EL (cell line): ENCODE measurements at places on chromosomes 7 and 10.

- DNase-seq = peak; percentile 73
These were observed 90.8 kb downstream of the KIAA1217 start for GRCh38 chr10:24299578-24300260.

DNA sequence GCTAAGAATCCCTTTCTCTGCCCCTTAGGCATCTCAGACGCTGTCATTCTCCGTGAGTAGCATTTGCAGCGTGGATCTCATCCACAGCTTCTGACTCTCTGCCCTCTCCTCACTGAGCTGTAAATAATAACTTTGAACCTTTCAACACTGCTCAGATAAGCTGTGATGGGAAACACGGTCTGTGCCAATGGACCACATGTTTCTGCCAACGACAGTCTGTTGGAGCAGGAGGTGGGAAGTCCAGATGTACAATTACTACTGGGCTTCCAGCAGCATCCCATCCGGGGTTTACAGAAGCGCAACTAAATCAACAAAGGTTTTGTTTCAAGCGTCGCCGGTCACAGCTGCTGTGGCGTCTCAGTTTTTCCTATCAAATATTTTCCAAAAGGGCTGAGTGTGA, 1110.6 kb downstream of the TYW1 start:
- no peak for DNase-seq

DNA sequence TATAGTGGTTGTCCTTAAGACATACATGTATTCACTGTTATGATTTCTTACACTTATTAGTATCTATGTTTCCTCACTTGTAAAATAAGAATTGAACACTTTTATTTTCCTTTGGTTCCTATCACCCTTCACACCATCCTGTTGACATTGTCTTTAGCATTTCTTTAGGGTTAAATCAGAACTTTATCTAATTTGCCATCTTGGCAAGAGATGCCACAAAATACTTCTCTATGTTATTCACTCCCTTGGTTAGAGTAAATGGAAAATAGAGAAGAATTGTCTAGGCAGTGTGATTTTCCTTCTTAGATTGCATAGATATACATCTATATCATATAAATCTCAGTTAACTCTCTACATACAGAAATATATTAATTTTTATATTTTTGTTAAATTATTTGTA, 204.7 kb downstream of the SEMA3D start:
- peak; percentile 33 for DNase-seq

GRCh38 chr10:11180228-11180627, 162.6 kb downstream of the CELF2 start:
- DNase-seq = no peak

DNA sequence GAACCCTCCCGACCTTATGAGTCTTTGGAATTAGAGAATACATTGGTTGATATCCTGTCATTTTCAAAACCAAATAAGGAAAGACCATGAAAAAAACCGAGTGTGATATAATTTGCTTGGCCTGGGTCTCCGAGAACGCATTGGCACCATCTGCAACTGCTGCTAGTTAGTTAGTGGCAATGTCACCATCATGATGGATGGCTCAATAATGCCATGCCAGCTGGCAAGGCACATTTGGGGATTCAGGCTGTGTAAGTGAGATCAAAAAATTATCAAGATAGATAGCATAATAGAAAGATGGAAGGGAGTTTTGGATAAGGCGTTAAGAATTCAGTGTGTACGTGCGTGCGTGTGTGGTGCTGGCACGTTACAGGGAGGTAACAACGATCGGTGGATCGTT, 134.7 kb upstream of the TCERG1L start:
- no peak for DNase-seq

- peak; percentile 90 for DNase-seq
These were observed 46.7 kb upstream of the PLCE1 start for GRCh38 chr10:93947055-93947454.

DNA sequence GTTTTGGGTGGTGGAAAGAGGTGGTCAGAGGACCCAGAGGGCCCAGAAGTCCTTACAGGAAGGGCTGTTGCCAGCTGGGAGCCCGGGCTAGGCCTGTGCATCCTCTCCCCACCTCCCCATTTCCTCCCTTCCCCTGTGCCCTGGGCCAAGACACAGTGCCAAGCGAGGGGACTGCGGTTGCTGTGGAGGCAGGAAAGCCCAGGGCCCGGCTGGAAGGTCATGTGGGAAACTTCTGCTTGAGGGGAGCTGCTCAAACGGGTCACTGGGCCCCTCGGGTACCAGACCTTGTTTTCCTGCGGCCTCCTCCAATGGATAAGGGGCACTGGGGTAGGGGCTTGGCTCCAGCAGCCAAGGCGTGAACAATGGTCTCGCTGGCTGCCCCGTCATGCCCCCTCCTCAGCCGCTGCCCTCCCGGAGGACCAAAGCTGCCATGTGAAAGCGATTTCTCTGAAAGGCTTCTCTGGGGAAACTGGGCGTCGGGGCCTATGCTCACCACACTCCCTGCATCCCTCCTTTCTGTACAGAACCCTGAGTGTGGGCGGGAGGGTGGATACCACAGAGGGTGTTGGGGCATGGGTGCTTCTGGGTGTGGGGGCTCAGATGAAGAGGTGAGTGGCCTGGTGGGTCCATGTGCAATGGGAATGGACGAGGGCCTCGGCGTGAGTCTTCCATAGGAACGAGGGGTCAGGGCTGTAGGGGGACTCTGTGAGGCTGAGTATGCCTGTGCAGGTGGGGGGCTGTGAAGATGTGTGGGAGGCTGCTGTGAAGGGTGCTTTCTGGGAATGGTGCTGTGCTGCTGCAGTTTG, 135.3 kb downstream of the PTPN20 start:
- DNase-seq = no peak

DNA sequence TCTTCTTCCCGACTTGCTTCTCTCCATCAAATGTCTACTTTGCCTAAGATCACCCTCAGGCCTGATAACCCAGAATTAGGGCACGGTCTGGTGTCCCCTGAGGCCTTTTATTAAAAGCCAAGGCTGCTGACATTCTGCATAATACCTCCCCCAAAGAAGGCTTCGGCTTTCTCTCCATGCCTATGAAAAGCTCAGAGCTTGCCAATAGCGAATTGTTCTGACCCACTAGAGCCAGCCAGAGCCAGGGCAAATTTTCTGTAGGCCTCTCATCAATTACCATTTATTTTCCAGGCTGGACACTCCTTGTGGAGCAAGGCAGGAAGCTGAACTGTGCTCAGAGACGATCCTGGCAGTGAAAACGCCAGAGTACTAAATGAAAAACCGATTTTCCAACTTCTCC, 64.3 kb upstream of the ADRB1 start:
- DNase-seq = no peak

DNA sequence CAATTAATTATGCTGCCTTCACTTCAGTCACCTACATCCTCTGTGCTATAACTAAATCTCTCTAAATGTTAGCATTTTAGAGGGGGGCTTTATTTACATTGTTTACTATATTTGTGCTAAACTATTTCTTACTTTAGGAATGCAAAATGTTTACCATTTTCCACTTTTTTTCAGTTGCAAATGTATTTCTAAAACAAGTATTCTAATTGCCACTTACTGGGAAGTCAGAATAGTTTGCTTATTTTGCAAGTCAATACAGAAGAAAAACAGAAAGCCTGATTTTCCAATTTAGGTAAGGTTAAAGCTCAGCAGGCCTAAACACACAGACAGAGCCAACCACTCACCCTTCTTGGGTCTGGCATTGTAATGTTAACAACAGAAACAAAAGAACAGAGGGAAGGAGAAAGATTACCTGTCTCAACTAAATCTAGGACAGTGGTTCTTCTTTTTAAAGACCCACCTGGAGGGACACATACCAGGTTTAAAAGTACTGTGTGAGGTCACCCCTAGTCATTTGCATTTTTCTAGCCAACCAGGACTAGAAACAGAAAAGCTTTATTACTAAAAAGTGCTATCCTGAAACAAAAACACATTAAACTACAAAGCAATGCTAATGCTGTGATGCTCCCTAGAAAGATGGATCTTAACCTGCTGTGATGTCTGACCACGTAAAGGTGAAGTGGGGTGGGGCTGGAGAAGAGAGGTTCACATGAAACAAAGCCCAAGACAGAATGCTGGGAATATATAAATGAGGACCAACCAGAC, 178.2 kb downstream of the SLC25A13 start:
- no peak for DNase-seq

- no peak for DNase-seq
These were observed 128.4 kb upstream of the PALS2 start for GRCh38 chr7:24444666-24445440.

- DNase-seq = no peak
These were observed 435.4 kb downstream of the KIF20B start for GRCh38 chr10:90136731-90137316.

DNA sequence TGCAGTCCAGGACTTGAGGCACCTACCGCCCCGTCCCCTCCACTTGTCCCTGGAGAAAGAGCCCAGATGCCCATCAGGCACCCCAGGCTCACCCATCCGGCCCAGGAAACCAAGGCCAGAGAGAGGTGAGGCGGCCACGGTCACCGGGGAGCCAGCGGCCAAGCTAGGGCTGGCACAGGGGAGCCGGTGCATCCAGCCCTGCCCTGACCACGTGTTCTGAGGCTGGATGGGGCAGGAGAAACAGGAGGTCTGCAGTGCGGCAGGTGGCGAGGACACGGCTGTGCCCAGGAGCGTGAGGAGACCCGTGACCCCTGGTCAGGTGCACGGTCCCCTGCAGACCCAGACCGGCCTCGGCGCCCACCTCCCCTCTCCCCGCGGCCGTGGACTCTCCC, 27.6 kb downstream of the UNCX start:
- DNase-seq = no peak

- DNase-seq = no peak
These were observed 38.8 kb downstream of the PTN start for GRCh38 chr7:137304624-137305235.

GRCh38 chr7:139748941-139749340, 28.9 kb downstream of the HIPK2 start:
- no peak for DNase-seq

- DNase-seq = no peak
These were observed 2.6 kb upstream of the KAT6B start for GRCh38 chr10:74823791-74824183.

DNA sequence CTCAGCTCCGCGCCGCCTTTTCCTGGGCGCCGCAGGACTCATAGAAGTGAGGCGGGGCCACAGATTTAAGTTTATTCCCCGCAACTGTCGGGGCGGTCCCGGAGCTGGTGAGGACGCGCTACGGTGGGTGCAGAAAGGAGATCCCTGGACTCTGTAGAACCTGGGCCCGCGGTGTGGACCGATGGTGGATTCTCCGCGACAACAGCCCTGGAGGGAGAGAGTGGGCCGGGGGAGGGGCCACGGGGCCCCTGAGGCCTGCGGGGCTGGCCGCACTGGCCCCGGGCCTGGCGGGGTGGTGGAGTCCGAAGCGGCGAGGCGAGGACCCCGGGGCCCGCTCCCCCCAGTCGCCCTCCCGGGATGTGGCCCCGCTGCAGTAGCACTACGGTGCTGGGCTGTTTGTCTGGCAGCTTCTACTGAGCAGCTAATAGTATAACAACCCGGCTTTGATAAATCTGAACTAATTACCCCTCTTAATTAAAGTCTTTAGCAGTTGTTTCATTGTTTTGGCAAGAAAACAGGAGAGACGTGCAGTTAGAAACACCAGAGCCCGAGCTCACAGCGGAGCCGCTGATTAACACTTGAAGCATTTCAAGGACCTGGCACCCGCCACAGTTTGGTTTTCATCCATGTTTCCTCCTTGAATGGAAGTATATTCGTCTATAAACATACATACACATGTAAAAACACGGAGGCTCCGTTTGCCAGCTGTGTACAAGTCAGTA, 4.2 kb downstream of the FEZF1 start:
- no peak for DNase-seq

- DNase-seq = no peak
These were observed 36.8 kb upstream of the R3HCC1L start for GRCh38 chr10:98097616-98098015.

GRCh38 chr10:15540727-15541126, 169.6 kb upstream of the FAM171A1 start:
- no peak for DNase-seq

DNA sequence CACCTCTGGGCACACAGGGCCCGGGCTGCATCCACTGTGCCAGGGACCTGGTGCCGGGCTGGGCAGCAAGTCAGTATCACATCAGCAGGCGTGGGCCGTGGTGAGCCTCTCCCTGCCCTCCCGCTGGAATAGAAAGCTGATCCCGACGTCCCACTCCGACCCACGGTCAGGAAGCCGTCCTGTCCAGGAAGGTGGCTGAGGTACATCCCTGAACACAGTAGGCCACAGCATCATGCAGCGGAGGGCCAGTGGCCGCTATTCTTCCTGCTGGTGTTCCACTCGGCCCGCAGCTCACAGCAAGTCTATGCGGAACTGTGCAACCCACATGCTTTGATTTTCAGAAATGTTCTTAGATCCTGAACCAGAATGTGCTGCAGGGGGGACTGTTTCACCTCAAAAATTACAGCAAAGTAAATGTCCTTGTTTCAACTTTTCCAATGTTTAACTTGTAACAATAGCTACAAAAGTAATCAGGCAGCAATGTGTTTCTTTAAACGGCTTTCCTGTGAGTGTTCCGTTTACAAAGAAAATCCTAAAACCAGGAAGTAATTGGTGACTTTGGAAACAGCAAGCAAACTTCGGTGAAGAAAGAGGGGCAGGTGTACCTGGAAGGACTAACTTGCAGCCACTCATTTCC, 676 bp upstream of the GPR146 start:
- no peak for DNase-seq

- no peak for DNase-seq
These were observed 150.3 kb upstream of the NPY start for GRCh38 chr7:24133691-24134090.

- no peak for DNase-seq
These were observed 143.8 kb downstream of the RSU1 start for GRCh38 chr10:16673443-16673842.

GRCh38 chr7:157022681-157023588, 12.5 kb upstream of the MNX1 start:
- DNase-seq = no peak

DNA sequence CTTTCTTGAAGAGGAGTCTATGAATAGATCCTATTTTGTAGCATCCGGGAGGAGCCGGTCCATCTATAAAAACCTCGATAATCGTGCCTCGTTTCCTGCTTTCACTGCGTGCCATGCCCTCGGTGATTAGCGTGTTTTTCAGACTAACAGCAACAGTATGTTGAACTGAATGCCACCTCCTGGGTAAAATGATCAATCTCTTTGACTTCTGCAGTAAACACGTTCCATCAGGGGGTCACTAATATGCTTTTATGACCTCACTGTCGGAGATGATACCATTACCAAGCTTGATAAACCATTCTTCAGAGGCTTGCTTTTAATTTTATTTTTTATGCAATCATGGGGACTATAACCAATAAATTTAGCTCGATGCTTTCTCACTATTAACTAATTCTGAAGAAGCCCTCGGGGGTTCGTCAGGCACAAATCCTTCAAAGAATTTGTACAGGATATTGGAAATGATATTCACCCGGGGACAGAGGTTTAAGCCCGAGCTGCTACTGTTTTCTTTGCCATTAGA, 228.3 kb downstream of the ADARB2 start:
- no peak for DNase-seq

- peak; percentile 95 for DNase-seq
These were observed 776 bp downstream of the TMEM184A start for GRCh38 chr7:1555046-1555812.

GRCh38 chr10:92203919-92204623, 86.8 kb downstream of the CPEB3 start:
- DNase-seq = no peak
